ENCODE measurements at places on chromosomes 2 and 18.
A peak's percentile ranks its signal among the peaks of the same experiment; 100 is the strongest.

- DNase-seq: no peak
These were observed 7.3 kb downstream of the CEP192 start for GRCh38 chr18:12998332-12999060.

DNA sequence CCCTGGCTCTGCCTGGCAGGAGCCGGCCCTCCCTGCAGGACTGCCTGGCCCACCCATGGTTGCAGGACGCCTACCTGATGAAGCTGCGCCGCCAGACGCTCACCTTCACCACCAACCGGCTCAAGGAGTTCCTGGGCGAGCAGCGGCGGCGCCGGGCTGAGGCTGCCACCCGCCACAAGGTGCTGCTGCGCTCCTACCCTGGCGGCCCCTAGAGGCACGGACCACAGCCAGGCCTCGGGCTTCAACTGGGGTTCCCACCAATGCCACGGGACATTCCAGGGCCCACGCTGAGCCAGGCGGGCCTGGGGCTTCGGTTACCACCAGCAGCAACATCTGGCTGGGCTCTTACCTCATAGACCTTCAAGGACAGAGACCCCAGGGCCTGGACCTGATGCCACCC is 6.1 kb upstream of the GMPPA start:
- DNase-seq: no peak

- DNase-seq: peak; percentile 66
These were observed 183.9 kb upstream of the KLHL14 start for GRCh38 chr18:32956591-32957315.

GRCh38 chr2:309954-310510 is 22.1 kb upstream of the ALKAL2 start:
- no peak for DNase-seq

- DNase-seq: no peak
These were observed 287.9 kb downstream of the PDE11A start for GRCh38 chr2:177784745-177785067.

- no peak for DNase-seq
These were observed 129.6 kb downstream of the MREG start for GRCh38 chr2:215883799-215884198.

- no peak for DNase-seq
These were observed 13.5 kb downstream of the SPOPL start for GRCh38 chr2:138515092-138515491.

- DNase-seq: peak; percentile 37
These were observed 49.6 kb downstream of the IL1R2 start for GRCh38 chr2:102041351-102041750.

- DNase-seq: no peak
These were observed 85.5 kb downstream of the DSC3 start for GRCh38 chr18:30957066-30957465.

GRCh38 chr2:212811036-212811805 is 272.6 kb upstream of the ERBB4 start:
- DNase-seq: no peak

GRCh38 chr2:105321875-105322646 is 7.5 kb downstream of the TGFBRAP1 start:
- DNase-seq: peak; percentile 32

- DNase-seq: peak; percentile 27
These were observed 50.0 kb downstream of the GPD2 start for GRCh38 chr2:156486147-156486546.

DNA sequence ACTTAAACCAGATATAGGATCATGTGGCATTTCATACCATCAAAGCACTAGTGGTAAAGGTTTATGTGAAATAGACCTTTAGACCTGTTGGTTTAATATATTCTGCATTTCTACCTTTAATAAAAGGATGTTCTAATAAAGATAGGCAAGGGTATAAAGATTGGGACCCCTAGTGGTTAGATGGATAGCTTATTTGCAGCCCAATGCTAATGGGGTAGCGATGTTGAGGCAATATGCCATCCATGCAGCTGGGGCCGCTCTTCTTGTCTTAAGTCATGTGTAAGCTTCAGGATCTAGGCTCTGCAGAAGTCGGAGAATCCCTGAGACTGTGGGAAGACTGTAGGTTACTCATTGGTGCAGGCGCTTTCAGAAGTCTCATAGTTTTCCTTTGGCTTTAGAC is 114.9 kb downstream of the ICOS start:
- DNase-seq: no peak

- DNase-seq: peak; percentile 42
These were observed 124.8 kb downstream of the NUP35 start for GRCh38 chr2:183248866-183249567.

GRCh38 chr2:24115057-24115456 is 8.1 kb downstream of the PFN4 start:
- DNase-seq: no peak

Measured in fibroblast of skin of back (primary cell).